ENCODE measurements at places on chromosomes 5 and 9. TPM values are rescaled to one million over a fixed set of nuclear protein-coding genes. Genes with fewer than 3 reads are reported as not detected.

Gene SPINK4
- total RNA-seq, result not detected

Gene GPX3
- 14.9 TPM for total RNA-seq

Gene PCDHGB4
- 26.7 TPM for total RNA-seq

Gene FOXD4L4
- total RNA-seq, result 0.32 TPM

Gene HSPA4
- total RNA-seq, result 73.6 TPM

Gene NCS1
- 36.1 TPM for total RNA-seq

Gene MAST4
- total RNA-seq, result 3.9 TPM

Gene FAM81B
- total RNA-seq, result not detected

Gene ADAMTS13
- total RNA-seq, result 3.3 TPM

Gene PTGES
- 48.9 TPM for total RNA-seq

Gene ZNF483
- total RNA-seq, result 1.9 TPM

Gene BAAT
- not detected for total RNA-seq

Gene IL3
- total RNA-seq, result not detected

Gene GFI1B
- not detected for total RNA-seq

Gene CARTPT
- not detected for total RNA-seq

Gene SPATA31C1
- not detected for total RNA-seq

Gene FBXL7
- total RNA-seq, result 3.3 TPM

Gene CCL27
- total RNA-seq, result not detected

Gene OBP2B
- total RNA-seq, result not detected

Gene SPAG8
- total RNA-seq, result 1.5 TPM

Gene TPPP
- under 0.01 TPM for total RNA-seq

Measured in bronchial smooth muscle cell (primary cell).